Endothelial cell (in vitro differentiated cells): ENCODE measurements at places on chromosomes 3 and 15.

- DNase-seq = peak; percentile 11
Measured at GRCh38 chr15:85412956-85413854, 32.8 kb downstream of the AKAP13 start.

GRCh38 chr15:79004336-79004735, 59.5 kb upstream of the CTSH start:
- no peak for DNase-seq

DNA sequence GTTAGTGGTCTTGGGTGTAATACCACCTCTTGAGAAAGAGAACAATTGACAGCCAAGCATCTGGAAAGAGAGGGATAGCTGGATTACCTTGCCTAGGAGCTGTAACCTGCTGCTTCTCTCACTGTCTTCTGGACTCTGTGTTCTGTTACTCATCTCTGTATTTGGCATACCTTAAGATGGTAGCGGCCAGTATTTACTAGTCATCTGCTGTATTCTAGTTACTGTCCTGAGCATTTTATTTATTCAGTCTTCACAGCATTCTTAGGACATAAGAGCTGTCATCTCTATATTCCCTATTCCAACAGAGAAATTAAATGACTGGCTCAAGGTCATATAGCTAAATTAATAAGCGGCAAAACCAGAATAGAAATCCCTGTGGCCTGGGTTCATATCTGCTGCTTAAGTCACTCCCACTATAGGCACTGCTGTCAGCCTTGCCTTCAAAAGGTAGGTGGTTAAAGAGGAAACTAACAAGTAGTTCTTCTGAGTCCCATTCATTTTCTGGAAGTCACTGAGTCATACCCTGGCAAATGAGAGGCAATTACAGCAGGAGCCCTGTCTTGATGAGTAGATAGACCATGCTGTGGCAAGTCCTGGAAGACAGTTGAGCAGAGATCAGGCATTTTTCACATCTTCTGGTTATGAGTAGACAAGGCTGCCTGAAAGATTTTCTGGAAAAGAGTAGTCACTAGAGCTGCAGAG, 68.2 kb downstream of the RAB7A start:
- no peak for DNase-seq

- DNase-seq = no peak
Measured at GRCh38 chr15:99502182-99502581, 63.6 kb upstream of the MEF2A start.

DNA sequence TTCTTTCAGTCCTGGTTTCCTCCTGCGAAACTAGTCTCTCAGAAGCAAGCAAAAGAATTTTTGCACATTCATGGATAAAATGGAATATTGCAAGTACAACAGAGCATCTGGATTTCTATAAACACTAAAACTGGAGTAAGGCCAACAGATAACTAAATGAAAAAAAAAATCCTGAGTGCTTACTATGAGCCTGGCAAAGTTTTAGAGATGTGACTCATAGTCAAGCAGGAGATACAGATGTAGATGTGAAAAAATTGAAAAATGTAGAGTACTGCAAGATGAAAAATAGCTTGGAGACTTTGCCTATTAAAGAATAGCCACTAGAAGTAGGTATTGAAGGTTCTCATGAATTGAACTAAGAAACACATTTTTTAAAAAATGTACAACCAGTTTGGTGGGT, 397.4 kb downstream of the OTOL1 start:
- no peak for DNase-seq

GRCh38 chr3:64163019-64163754, 62.1 kb downstream of the PRICKLE2 start:
- DNase-seq = no peak

GRCh38 chr15:73936181-73936580, 9.9 kb downstream of the LOXL1 start:
- DNase-seq = no peak

GRCh38 chr15:58561321-58561720, 129.5 kb downstream of the LIPC start:
- no peak for DNase-seq
